ENCODE measurements at places on chromosomes 1 and 21.

- no peak for DNase-seq
These were observed 3.2 kb upstream of the KRTAP19-8 start for GRCh38 chr21:31041295-31042079.

- no peak for DNase-seq
These were observed 56.9 kb downstream of the EIF2B3 start for GRCh38 chr1:44929531-44929930.

DNA sequence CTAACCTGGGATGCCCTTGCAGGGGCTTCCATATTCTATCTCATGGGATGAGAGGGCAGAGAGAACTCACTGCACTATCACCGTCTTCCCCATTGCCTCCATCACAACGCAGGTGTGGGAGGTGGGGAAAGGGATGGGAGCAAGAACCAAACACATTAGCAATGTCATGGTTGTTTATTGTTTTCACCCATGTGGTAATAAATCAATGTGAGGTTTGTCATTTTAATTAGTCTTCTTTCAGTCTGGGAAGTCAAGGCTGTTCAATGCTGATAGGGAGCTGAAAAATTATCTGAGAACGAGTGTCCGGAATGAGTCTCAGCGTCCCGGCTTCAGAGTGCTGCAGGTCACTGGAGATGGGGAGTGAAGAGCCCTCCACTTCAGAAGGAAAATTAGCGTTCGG is 268.5 kb downstream of the DUSP10 start:
- no peak for DNase-seq

- DNase-seq, result no peak
These were observed 32.4 kb downstream of the KCNN3 start for GRCh38 chr1:154837672-154838171.

- DNase-seq, result no peak
These were observed 1.8 kb upstream of the SLC50A1 start for GRCh38 chr1:155133799-155134281.

GRCh38 chr1:24566236-24566867 is 10.5 kb downstream of the NCMAP start:
- DNase-seq, result peak; percentile 53

- DNase-seq, result peak; percentile 52
These were observed at the start of gene CHRM3 for GRCh38 chr1:239386453-239387303. Gene CHRM3 (plus strand): TSS chr1:239386568. CDS start chr1:239907452, 520,884 bp downstream.

DNA sequence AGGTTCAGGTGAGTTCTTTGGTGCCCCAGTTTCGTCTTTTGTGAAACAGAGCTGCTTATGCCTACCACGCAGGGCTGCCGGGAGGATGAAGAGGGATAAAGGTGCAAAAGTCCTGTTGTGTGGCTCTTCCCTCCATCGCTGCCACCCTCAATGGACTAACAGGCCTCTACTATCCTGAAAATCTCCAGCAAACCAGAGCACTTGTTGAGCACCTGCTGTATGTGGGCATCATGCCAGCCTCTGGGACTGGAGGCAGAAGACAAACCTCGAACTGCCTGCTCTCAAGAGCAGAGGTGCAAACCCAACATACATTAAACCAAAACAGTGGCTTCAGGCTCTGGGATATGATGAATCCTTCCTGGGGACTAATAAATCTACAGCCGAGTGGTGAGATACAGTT is 174.1 kb downstream of the ACTL8 start:
- no peak for DNase-seq

DNA sequence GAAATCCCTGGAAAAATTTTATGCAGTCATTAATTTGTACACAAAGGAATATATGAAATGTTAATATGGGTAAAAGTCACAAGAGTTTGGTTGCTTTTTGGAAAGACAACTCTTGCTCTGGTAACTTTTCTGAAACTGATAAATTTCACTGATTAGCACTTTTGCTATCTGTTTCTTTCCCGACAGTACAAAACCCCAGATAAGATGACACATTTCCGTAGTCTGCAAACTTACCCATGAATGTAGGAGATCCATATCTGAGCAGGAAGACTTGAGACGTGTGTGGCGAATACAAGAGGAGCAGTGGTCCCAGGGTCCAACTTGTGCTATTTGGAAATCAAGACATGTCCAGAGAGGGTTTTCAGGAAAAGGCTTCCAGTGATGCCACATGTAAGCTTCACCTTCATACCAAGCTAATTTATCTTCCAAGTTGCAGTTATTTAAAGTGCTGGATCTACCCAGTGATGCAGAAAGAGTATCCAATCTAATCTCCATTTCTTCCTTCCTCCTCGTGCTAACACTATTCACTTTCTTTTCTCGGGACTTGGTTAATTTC is 35.9 kb upstream of the SAMSN1 start:
- peak; percentile 2 for DNase-seq

DNA sequence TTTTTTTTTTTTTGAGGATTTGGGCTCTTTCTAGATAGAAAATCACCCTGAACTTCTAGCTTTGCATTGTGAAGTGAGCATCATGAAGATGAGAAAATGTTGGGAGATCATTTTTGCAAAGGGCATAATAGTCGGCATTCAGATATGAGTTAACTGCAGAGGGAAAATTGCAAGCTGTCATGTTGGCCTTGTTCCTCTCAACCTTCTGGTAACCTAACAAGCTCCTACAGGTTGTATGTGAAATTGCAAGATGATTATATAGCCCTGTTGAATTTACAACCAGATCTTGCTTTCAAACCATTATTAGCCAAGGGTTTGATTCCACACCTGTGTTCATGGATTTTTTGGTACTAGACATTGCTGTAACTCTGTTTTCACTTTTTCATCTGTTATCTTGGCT is 2.2 kb downstream of the ELOA start:
- peak; percentile 39 for DNase-seq

GRCh38 chr1:50095716-50096115 is 13.0 kb upstream of the ELAVL4 start:
- DNase-seq, result no peak

- DNase-seq, result no peak
These were observed 77.6 kb downstream of the DDR2 start for GRCh38 chr1:162709870-162710269.

DNA sequence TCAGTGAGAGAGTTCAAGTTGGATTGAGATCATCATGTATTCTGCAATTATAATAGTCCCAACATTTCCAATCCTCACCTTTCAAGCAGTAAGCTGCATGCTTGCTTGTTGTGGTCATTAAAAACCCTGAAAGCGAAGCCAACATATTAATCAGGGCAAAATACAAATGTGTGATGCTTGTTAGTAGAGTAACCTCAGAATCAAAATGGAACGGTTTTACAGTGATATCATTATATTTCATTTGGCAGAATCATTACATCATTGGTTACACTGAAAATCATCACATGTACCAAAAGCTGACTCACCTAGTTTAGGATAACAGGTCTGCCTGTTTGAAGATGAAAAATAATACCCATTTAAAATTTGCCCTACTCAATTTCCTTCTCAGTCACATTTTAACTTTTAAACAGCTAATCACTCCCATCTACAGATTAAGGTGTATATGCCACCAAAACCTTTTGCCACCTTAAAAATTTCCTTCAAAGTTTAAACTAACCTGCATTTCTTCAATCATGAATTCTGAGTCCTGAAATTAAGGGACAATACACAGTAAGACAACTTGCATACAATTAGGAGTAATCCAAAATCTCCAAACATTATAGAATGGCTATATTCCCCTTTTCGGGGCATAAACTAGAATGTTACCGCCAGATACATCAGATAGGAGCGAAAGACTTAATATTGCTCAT is 3.5 kb downstream of the GAS5 start:
- no peak for DNase-seq

- DNase-seq, result peak; percentile 81
These were observed 46.5 kb downstream of the LUZP1 start for GRCh38 chr1:23122023-23122748.

GRCh38 chr1:14424325-14425002 is 174.0 kb upstream of the KAZN start:
- DNase-seq, result no peak

GRCh38 chr21:44984428-44984791 is 44.6 kb downstream of the SLX9 start:
- no peak for DNase-seq

DNA sequence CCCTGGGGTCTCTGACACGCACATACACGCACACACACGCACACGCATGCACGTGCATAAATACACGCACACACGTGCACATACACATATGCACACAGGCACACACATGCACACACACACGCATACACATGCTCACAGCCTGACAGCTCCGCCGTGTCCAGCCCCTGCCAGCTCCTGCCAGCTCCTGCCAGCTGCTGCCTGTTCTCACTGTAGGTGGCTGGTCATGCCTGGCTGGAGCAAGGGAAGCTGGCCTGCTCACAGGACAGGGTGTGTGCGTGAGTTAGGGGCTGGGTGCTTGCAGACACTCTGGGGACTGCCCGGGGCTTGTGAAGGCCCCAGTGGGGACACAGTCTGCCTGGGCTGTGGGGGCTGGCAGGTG is 4.9 kb downstream of the PLCH2 start:
- no peak for DNase-seq

- no peak for DNase-seq
These were observed 174 bp downstream of the SH3BP5L start for GRCh38 chr1:248825573-248825908.

DNA sequence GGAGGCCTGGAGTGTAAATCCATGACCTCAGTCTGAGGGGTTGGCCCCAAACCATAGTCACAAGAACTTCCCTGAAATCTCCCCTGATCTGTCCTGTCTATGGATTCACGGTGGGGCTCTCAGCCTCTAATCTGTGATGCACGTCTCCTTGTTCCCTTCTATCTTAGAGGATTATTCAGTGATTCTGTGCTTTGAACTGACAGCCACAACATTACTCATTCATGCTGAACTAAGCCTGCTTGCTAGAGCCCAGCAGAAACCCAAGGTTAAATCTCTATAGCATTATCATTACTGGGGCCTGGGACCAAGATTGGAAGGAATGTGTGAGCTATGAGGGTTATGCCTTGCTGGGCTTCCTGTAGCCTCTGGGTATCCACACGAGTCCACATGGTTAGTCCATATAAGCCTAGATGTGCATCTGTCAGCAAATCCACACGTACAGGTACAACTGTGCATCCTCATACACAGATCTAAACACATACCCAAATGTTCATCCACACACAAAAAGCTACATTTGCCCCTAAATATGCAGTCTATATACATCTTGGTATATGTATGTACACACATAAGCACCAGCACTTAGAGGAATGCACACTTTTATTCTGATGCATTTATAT is 22.4 kb upstream of the MAGOH start:
- no peak for DNase-seq

DNA sequence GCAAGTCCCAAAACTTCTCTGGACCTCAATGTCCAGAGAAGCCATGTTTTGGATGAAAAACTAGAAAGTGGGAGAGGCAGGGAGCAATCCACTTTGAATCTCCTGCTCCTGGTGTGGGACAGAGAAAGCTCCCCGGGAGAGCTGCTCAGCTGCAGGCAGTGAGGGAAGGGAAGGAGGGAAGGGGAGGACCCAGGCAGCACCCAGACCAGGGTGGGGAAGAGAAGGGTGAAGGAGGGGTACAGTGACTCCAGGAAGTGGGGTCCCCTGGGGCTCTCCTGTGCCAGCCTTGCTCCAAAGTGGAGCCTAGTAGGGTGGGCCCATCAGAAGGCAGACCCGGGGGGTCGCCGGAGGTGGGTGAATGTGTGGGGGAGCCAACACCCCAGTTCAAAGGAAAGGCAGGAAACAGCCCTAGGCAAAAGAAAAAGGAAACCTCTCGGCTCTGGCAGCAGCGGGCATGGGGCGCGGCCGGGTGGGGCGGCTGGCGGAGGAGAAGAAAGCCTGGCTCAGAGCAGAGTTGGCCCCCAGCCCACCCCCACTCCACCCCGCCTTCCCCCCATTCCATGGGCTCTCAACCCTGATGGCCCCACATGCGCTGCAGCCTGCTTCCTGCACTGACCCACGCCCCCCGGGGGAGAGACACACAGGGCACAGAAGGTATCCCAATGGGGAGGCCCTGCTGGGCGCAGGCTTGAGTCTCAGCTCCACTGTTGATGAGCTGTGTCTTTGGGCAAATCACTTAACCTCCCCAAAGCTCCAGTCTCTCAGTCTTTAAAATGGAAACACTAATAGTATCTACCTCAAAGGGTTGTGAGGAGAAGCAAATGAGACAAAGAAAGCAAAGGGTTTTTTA is 5.7 kb downstream of the LGR6 start:
- peak; percentile 35 for DNase-seq

DNA sequence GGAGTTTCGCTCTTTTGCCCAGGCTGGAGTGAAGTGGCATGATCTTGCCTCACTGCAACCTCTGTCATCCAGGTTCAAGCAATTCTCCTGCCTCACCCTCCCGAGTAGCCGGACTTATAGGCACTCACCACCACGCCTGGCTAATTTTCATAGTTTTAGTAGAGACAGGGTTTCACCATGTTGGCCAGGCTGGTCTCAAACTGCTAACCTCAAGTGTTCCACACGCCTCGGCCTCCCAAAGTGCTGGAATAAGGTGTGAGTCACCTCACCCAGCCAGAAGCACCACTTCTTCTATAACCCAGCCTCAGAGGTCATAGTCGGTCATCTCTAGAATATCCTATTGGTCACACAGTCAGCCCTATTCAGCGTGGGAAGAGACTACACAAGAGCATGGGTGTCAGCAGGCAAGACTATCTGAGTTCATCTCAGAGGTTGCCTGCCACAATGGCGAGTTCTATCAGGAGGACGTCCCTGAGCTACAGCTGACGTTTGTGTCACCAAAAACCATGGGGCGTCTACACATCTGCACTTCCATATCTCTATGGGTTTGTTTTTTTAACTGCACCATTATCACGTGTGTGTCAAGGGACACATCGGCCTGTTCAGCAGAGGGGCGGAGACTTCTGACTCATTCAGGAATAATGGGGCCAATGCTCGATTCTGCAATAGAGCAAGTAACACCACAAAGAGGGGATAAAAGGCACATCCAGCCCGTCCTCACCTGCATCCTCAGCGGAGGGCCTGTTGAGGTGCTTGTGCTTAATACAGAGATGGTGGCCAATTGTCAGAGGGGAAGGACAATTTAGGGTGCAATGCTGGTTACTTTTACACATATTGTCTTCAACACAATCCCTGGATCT is 256.3 kb upstream of the IRF2BP2 start:
- peak; percentile 98 for DNase-seq

DNA sequence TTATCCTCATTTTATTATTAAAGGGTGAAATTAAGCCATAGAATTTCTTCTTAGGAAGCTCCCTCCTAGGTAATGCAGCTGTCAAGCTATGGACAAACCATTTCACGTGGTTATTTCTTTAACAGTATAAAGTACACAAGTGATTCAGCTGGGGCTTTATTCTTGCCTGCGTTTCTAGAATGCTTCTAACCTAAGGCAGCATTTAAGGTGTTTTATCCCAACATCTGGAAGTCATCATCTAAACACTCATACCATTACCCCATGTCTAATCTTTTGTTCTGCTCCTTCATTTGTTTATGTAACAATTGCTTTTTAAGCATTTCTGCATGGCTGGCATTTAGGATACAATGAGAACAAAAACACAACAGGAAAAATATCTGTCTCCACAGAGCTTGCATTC is 829.2 kb upstream of the ADAMTS5 start:
- peak; percentile 46 for DNase-seq

DNA sequence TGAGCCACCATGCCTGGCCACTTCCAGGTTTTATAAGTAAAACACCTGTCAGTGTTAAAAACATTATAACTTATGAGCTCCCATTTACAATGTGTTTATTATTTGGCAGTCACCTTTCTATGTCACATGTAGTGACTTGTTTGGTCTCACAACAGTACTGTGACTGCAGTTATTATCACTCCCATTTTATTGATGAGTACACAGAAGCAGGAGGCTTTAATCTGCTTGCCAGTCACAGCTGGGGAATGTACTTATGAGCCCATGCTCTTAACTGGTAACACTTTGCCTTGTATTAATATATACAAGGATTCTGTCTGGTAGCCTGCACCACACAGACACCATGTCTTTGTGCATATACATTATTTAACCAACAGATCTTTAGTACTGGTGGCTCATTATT is 31.1 kb upstream of the BACH1 start:
- DNase-seq, result no peak
